ENCODE measurements at places on chromosomes 7 and 10.
A peak's percentile ranks its signal among the peaks of the same experiment; 100 is the strongest.

DNA sequence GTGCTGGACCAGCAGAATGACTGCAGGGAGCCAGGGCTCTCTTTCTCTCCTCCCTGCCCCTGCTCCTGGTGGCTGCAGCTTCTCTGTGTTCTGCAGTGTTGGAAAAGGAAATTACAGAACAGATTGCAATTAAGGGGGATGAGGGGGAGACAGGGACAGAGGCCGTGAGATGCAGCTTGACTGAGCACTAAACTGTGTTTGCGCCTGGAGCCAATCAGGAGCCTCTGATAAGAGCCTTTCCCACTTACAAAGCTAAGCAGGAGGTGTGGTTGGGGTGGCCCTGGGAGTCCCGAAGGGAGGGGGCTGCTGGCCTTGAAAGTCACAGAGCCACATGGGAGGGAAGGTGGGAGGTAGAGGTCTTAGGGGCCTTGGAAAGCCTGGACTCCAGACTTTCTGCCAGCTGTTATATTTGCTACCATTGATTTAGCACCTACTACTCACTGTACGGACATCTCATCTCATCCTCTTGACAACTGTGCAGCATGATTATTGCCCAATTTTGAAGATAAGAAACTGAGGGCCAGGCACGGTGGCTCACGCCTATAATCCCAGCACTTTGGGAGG lies 26.7 kb downstream of the TRIM8 start:
- no peak for DNase-seq

- peak; percentile 50 for DNase-seq
Measured at GRCh38 chr7:5704534-5704922, 76.9 kb downstream of the RNF216 start.

DNA sequence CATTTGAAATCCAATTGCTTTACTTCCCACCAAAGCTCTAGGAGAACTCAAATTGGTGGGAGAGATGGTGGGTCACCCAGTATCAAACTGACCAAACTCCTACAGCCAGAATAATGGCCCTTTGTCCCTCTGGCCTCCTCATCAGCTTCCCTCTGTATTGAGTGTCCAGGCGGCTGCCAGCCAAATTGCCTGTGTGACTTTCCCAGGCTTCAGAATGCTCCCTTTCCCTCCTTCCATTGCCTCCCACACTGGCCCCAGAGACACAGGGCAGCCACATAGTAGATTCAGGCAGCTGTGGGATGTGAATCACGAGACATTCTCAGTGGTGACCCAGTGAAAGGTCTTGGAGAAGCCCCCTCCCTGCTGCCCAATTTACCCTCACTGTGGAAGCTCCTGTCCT lies 12.7 kb upstream of the VDAC2 start:
- DNase-seq = peak; percentile 17

DNA sequence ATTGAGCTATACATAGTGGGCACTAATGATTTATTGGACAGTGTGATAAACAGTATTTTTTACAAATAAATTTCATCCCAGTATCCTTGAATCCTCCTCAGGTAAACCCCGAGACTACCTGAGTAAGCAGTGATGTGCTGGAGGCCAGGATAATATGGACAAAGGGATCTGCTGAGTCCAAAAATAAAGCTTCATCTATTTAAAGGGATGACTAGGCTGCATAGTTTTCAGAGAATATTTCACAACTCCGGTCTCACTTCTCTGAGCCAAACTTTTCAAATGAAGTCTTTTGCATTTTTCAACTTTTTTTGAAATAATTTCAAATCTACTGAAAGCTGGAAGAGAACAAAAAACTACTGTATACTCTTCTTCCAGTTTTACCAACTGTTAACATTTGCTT lies 2.5 kb downstream of the ACTR3B start:
- no peak for DNase-seq

DNA sequence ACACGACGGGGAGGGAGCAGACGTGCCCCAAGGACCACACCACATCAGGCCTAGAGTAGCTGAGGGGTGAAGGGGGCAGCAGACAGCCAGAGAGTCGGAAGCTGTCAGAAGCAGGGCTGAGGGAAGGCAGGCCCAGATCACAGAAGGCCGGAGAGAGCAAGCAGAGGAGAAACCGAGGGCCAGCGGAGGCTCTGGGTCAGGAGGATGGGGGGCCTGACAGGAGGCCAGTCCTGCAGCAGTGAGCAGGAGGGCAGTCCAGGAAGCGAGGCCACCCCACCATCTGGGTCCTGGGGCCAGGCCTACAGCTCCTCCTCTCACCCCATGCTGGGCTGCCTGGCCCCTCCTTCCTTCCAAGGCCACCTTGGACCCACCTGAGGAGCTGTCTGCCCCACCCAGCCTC lies 20.3 kb downstream of the SLIT1 start:
- no peak for DNase-seq

- DNase-seq = no peak
Measured at GRCh38 chr7:45368129-45368807, 205.9 kb upstream of the ADCY1 start.

GRCh38 chr7:114540291-114540690 lies 125.7 kb downstream of the FOXP2 start:
- DNase-seq = no peak

DNA sequence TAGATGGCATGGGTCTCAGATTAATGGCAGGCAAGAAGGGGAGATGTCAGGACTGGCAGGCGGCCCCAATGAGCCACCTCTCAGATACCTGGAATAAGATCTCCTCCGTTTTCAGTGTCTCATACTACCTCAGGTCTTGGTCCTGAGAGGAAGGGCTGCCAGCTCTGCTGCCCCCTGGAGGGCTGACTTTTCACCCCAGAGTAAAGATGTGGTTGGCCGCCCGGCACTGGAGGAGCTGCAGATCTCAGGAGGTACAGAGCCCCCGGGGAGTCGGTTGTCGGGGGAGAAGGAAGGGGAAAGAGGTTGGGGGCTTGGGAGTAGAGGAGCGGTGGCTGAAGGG lies 642 bp upstream of the COL13A1 start:
- no peak for DNase-seq

- no peak for DNase-seq
Measured at GRCh38 chr7:121180436-121181063, 148.2 kb upstream of the WNT16 start.

DNA sequence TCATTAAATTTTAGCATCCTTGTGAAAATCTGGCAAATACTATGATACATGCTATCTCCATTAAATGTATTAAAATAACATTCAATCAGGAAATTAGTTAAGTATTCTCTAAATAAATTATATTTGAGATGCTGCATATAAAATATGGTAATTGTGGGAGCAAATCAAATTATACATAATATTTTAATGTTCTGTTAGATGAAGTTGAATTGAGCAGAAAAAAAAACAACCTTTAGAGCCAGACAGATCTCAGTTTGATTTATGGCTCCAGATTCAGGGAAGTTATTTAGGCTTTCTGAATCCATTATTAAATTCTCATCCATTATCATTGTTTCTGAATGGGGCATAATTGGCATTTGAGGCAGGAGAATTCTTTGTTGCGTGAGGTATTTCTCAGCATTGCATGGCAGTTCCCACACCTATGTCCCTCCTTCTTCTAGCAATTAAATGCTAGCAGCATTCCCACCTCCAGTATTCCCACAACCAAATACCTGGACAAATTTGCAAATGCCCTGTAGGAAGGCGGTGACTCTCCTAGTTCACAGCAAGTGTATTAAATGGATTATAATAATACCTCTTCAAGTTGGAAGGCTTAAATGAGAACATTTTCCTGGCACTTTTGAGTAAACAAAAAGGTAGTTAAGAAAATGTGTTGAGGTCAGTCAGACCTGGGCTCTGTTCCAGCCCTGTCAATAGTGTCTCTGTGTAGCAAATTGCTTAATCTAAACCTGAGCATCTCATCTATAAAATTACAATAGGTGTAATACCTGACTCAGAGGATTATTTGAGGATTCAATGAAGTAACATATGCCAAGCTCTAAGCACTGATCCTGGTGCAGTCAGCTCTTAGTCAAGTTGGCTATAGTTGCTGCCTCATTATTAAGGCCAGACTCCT lies 108.9 kb downstream of the RNLS start:
- DNase-seq = no peak

DNA sequence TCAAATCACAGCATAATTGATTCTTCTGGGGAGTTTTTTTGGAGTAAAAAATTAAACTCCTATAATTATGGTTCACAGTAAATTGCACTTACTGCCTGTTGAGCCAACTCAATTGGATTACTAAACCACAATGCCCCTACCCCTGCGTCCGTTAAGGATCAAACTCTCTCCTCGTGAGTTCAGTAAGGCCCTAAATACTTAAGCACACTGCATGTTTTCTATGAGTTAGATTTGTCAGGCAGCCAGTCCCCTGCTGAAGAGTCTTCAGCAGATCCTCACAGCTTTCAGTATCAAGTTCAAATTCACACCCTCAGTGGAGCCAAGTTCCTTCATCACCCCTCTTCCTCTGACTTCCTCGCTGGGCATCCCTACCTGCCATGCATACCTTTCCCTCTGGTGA lies 275.0 kb upstream of the BMPER start:
- no peak for DNase-seq

DNA sequence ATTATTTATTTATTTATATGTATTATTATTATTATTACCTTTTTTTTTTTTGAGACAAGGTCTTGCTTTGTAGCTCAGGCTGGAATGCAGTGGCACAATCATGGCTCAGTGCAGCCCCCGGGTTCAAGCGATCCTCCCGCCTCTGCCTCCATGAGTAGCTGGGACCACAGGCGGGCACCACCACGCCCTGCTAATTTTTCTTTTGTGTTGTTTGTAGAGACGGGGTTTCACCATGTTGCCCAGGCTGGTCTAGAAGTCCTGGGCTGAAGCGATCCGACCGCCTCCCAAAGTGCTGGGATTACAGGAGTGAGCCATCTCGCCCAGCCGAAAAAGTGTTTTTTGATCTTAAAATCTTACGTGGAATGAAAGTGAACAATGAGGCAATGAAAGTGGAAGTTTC lies 79.4 kb upstream of the C1GALT1 start:
- no peak for DNase-seq

DNA sequence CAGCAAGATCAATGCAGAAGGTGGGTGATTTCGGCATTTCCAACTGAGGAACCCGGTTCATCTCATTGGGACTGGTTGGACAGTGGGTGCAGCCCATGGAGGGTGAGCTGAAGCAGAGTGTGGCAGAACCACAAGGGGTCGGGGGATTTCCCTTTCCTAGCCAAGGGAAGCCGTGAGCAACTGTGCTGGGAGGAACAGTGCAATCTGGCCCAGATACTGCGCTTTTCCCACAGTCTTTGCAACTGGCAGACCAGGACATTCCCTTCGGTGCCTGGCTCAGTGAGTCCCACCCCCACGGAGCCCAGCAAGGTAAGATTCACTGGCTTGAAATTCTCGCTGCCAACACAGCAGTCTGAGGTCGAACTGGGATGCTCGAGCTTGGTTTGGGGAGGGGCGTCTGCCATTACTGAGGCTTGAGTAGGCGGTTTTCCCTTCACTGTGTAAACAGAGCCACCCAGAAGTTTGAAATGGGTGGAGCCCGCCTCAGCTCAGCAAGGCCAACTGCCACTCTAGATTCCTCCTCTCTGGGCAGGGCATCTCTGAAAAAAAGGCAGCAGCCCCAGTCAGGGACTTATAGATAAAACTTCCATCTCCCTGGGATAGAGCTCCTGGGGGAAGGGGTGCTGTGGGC lies 58.6 kb upstream of the SLC26A5 start:
- DNase-seq = no peak

- DNase-seq = no peak
Measured at GRCh38 chr10:45420453-45421192, 46.6 kb downstream of the ALOX5 start.

DNA sequence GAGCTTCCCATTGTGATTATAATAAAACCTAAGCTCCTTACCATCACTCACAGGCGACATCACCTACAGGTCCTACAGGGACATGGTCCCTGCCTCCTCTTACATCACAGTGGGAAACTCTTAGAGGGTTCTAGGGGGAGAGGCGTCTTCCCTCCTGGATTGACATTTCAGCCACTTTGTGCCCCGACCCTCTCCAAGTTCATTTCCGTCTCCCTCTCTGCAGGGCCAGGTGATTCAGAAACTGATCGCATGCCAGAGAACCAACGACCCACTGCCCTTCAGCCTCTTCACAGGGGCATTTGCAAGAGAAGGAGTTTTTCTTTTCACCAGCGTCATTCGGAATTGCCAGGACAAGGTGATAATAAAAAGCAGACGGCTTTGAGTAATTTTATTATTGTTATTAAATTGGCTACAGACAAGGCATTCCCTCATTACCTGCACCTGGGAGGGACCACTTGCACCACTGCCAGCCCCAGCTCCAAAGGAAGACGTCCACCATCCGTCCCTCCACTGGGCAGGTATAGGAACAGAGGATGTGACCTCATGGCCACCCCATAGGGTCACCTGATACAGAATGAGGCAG lies 85.8 kb upstream of the CUX1 start:
- DNase-seq = no peak

DNA sequence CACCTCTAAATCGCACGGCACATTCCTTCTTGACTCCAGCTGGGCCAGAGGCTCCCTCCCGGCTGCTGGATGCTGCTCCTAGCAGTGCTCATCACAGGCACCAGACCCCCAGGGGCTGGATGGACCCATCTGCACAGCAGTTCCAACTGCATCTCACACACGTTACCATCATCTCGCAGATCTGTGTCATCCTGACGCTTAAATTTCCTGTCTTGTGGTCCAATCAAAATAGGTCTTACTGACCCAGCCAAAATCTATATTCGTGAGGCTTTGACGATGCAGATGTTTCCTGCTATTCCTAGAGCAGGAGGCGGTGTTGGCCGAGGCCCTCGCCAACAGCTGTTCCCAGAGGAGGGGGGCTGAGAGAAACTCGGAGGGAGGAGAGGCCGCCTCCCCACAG lies 108.0 kb downstream of the MKI67 start:
- no peak for DNase-seq

GRCh38 chr10:60277656-60278055 lies 112.0 kb downstream of the ANK3 start:
- DNase-seq = no peak

GRCh38 chr7:41085244-41085643 lies 617.6 kb downstream of the INHBA start:
- no peak for DNase-seq

GRCh38 chr10:42646687-42647640 lies 8.6 kb upstream of the ZNF33B start:
- no peak for DNase-seq

DNA sequence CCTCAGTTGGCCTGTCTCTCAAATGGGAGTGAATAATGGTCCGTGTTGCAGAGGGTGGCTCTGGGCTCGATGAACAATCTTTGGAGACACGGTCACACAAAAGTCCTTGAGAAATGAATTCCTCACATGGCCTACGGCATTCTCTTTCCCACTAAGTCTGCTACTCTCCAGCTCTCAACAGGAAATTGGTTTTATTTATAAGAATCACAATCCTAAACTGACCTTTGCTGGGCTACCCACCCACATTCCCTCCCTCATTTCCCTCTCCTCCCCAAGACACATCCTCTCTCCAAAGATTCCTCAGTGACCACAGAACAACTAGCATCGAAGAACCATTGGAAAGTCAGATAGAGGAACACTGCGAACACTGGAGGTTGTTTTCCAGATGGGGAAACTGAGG lies 4.7 kb downstream of the AFAP1L2 start:
- no peak for DNase-seq

DNA sequence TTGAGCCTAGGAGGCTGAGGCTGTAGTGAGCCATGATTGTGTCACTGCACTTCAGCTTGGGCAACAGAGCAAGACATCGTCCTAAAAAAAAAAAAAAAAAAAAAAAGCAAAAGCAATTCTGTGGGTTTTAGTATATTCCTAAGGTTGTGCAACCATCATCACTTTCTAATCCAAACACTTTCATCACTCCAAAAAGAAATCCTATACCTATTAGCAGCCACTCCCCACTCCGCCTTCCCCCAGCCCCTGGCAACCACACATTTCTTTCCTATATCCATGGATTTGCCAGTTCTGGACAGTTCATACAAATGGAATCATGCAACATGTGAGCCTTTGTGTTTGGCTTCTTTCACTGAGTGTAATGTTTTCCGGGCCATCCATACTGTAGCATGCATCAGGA lies 20.4 kb downstream of the ZAN start:
- no peak for DNase-seq
